H4 (cell line): ENCODE measurements at places on chromosomes 1 and 21. TPM values are rescaled to one million over a fixed set of nuclear protein-coding genes. Genes with fewer than 3 reads are reported as not detected.

DNA sequence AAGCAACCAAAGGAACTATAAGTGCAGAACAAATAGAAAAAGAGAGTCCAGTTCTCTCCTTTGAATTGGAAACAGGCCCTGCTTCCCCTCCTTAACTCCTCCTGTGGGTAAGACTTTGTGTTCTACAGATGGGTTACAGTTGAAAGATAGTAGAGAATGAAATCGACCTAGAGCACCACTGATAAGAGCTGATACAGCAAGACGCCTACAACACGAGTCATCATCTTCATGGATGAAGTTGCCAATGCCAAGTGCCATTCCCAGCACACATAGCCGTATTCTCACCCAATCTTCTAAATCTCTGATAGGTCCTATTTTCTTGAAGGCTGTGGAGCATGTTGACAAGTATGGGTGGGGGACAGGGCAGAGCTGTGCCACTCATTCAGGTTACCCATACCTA lies 99.8 kb upstream of the CAMK1G start:
- DNase-seq, result no peak

GRCh38 chr1:85240643-85241042 lies 18.8 kb downstream of the C1orf52 start:
- no peak for DNase-seq

Gene RC3H1
- 8.8 and 9.5 TPM in 2 replicates for total RNA-seq

Gene ABCA4
- 1.0 and 1.1 TPM in 2 replicates for total RNA-seq

Gene RNU1-1
- total RNA-seq, result not detected in 2 replicates

DNA sequence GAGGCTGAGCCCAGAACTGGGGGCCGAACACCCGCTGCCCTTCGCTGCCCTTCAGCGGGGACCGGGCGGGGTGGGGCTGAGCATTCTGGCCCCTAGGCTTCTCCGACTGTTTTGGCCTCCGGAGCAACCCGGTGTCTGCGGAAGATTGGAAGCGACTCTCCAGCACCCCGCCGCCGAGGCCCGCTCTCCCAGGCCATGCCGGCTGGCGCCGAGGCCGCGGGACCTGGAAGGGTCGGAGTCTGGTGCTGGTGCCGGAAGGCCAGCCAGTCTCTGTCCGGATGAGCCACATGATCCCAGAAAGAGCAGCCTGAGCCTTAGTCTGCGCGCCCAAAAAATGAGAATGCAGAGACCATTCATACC lies 272.0 kb downstream of the FOXD2 start:
- no peak for DNase-seq

Gene EPB41
- total RNA-seq, result 26.2 and 26.9 TPM in 2 replicates

Gene FAM229A
- total RNA-seq, result 0.12 and 0.16 TPM in 2 replicates

GRCh38 chr1:192119701-192120100 lies 38.6 kb upstream of the RGS18 start:
- DNase-seq, result no peak

DNA sequence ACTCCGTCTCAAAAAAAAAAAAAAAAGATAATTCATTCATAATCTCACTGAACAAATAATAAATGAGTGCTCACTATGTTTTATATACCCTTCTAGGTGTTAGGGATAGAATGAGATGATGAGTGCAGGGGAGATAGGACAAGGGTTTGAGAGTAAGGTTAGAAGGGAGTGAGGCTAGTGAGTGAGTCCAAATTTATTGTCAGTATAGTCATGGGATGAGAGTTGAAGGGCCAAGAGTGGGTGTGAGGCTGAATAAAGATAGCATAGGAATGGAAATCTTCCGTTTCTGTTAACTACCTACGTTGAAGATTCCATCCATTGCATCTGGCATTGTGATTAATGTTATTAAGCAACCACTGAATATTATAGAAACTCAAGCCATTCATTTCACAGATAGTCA lies 16.8 kb downstream of the GNAI3 start:
- DNase-seq, result no peak

Gene LCE1F
- total RNA-seq, result not detected in 2 replicates

DNA sequence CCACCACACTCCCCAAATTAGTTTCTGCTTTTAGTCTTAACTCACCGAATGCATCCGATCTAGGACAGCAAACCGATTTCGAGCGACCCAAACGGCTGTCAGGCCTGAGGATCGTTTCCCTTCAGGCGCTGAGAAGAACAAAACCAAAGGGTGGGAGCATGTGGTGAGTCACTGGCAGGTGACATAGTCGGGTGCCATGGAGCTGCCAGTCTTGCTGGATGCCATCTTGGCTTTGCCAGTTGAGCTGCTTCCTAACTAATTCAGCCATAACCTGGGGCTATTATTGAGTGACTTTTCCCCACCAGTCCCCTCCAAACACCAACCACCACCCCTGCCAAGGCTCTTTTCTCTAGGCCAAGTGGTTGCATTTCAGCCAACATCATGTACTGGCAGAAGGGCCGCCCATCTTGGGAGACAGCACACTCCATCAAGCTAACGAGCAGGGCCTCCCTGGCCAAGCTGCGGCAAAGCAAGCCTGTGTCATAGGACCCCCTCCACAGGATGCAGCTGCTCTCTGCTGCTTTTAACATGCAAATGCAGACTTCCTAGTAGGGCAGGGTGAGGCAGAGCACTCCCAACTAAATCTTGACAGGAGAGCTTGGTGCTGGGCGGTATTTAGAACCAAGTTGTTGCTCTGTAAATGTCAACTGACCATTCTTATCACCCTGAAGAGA lies 22.3 kb upstream of the PEX19 start:
- DNase-seq, result no peak
